ENCODE measurements at places on chromosomes 1 and 21.

GRCh38 chr1:33370301-33370700, 49.4 kb upstream of the A3GALT2 start:
- DNase-seq: no peak

- no peak for DNase-seq
These were observed 572.1 kb downstream of the DPYD start for GRCh38 chr1:97348599-97349265.

DNA sequence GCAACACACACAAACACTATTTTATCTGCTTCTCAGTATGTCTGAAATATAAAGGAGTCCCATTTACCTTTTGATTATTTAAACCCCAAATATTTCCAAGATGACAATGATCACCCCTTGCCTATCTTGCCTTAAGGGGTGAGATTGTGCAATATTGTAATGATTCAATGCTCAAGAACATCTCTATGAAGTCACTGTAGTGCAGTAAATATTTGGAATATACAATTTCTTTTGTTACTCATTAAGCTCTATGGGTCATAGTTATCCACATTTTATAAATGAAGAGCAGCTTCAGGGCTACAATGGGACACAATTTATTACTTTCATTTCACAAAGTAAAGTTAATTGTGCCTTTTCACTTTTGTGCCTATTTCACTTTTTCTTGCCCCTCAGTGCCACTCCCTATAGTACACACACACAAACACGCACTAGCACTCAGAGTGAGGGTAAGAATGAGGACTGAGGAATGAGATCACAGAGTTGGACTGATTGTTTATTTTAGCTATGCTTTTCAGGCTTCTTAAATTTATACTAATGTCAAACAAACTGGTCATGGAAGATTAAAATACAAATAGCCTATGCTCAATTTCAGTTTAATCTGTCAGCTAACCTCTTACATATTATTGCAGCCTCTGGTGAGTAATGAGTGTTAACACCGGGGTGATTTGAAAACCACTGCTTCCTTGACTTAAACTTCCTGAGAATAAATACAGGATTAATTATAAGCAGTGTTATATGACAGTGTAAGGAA, 521.0 kb upstream of the B3GALT2 start:
- no peak for DNase-seq

GRCh38 chr1:215987092-215987875, 420.2 kb downstream of the KCTD3 start:
- DNase-seq: no peak

DNA sequence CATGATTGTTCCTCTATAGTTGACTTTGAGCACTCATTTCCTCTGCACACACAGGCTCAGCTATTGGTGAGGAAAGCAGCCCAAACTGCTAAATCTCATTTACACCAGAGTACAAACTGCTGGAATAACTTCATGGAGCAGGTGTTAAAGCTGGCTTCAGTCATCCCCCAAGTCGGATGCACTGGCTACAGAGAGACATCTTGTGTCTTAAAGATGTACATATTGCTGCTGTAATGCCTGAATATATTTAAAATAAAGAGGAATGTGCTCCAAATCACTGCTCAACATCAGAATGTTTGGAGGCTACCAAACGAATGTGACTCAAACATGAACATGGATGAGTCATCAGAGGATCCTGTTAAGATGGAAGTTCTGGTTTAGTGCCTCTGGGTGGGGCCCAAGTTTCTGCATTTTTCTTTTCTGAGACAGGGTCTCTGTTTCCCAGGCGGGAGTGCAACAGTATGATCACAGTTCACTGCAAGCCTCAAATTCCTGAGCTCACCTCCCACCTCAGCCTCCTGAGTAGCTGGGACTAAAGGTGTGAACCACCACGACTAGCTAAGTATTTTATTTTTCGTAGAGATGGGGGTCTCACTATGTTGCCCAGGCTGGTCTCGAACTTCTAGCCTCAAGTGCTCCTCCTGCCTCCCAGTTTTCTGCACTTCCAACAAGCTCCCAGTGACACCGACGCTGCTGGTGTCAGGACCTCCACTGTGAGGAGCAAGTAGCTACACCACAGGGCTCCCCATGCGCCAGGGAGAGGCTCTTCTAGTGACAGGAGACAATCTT, 79.0 kb upstream of the KRTAP19-8 start:
- peak; percentile 70 for DNase-seq

DNA sequence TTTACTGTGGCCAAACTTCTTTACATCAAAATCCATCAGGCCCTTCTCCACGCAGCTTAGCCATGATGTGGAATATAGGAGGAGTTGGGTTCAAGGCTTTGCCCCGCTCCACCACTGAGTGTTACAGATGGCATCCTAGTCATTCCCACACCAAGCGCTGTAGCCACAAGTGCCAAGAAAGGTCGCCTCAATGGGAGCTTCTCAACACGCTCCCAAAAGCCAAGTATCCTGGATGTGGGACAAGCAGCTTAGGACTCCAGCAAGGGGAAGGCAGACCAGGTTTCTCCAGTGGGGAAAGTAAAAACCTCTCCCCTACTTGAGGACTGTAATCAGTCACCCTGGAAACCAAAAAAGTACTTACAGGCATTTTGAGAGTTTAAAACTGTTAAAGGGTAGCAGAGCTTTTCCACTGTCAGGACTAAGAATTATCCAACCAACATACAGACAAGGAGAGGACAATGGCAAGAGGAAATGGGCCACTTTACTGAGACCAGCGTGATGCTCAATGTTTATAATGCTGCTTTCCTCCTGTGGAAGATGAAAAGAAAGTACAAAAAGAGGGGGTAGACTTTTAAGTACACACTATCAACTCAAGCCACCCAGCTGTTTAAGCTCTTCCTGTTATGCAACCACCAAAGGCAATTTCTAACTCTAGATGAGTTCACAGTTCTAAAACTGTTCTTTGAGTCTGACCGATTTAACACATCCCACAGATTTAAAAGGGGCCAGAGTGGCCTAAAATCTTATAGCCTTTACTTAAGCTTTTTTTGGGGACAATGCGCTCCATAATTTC, 120.7 kb upstream of the KRTAP19-8 start:
- DNase-seq: no peak

- DNase-seq: no peak
These were observed 43.6 kb downstream of the NPHP4 start for GRCh38 chr1:5948681-5949005.

Measured in kidney capillary endothelial cell (primary cell).